Fibroblast of villous mesenchyme (primary cell): ENCODE measurements at places on chromosomes 16 and 17. TPM values are rescaled to one million over a fixed set of nuclear protein-coding genes. Genes with fewer than 3 reads are reported as not detected.

PSME3IP1 gene
- 59.3 and 71.2 TPM in 2 replicates for total RNA-seq

GRCh38 chr16:67679935-67680897 is 13.6 kb downstream of the C16orf86 start:
- DNase-seq: no peak

DNA sequence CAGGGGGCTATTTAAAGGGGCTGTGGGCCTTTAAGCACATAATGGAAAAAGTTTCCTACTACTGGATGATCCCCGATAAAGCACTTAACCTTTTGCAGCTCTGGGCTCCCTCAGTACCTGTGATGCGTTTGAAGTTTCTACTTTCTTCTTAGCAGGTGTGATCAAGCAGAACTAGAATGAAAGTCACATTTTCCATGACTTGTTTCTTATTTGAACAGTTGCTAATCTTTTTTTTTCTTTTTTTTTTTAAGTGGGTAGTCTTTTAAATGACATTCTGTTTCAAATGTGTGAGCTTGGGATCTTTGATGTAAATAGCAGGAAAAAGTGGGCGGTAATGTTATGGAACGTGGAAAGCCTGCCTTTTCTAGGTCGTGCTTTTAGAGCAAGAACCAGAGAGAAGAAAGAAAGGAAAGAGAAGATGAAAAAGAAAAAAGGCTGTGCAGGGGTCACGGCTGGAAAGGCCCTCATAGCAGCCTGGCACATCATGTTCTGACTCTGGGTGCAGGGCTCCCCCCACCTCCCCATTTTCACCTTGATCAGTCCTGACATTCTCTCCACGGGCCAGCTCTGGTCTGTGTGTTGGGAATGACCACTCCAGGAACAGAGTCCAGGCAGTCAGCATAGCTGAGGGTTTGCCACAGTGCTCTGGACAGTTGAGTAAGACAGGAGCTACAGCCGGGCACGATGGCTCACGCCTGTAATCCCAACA is 150.6 kb downstream of the CLEC16A start:
- no peak for DNase-seq

GRCh38 chr17:7176107-7176840 is 2.9 kb downstream of the ASGR1 start:
- no peak for DNase-seq

- DNase-seq: no peak
Observed at GRCh38 chr16:80233097-80233835, 307.5 kb upstream of the DYNLRB2 start.

RPL38 gene
- 649 and 860 TPM in 2 replicates for total RNA-seq

GRCh38 chr17:57939797-57940196 is 15.4 kb downstream of the CUEDC1 start:
- no peak for DNase-seq

GRCh38 chr17:45104907-45105624 is 27.2 kb downstream of the PLCD3 start:
- DNase-seq: no peak

- peak; percentile 36 for DNase-seq
Observed at GRCh38 chr17:74408262-74408661, 23.6 kb upstream of the GPRC5C start.

- DNase-seq: no peak
Observed at GRCh38 chr17:44935116-44935515, 12.5 kb downstream of the KIF18B start.

GRCh38 chr16:3057181-3058138 is 8.0 kb upstream of the IL32 start:
- DNase-seq: no peak

GRCh38 chr17:66542129-66542966 is 239.9 kb downstream of the PRKCA start:
- peak; percentile 93 for DNase-seq

- no peak for DNase-seq
Observed at GRCh38 chr16:89961920-89962319, 13.4 kb downstream of the DEF8 start.

MYH13 gene
- not detected in 2 replicates for total RNA-seq

PITPNM3 gene
- total RNA-seq: under 0.01 and 0.64 TPM in 2 replicates

CFAP52 gene
- total RNA-seq: 0.43 TPM in 1 of 2 replicates, not detected in the other

DNA sequence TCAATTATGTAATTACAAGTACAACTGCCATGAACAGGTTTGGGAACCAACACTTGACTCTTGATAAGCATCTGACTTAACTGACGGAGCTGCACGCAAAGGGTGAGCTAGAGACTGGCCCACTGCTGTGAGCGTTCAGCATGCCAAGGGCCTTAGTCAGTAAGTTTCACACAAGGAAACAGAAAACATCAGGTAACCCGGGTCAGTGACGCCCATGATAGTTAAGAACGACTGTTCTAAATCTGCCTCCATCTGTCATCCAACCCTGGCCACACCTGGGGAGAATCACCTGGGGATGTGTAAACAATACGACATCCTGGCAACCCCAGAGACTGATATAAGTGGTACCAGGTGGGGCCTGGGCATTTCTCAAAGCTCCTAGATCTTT is 12.3 kb downstream of the SMIM5 start:
- DNase-seq: peak; percentile 25

- DNase-seq: no peak
Observed at GRCh38 chr16:28105954-28106353, 42.4 kb upstream of the GSG1L start.

GDPD3 gene
- 0.32 and 0.43 TPM in 2 replicates for total RNA-seq

DNA sequence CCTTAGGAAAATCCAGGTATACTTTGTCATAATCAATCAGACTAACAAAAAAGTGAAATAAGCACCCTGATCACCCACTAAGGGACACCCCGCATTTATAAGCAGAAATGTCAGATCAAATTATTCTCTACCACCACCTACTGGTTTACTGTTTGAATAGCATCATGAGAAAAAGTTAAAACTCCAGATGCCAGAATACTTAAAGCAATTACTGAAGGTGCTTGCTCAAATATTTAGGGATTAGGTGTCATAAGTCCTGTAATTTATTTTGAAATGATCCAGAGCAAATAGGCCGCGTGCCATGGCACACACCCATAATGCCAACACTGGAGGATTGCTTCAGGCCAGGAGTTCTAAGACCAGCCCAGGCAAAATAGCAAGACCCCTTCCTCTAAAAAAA is 2.3 kb downstream of the TOP2A start:
- DNase-seq: peak; percentile 70

SALL1 gene
- 3.5 and 4.5 TPM in 2 replicates for total RNA-seq

DNA sequence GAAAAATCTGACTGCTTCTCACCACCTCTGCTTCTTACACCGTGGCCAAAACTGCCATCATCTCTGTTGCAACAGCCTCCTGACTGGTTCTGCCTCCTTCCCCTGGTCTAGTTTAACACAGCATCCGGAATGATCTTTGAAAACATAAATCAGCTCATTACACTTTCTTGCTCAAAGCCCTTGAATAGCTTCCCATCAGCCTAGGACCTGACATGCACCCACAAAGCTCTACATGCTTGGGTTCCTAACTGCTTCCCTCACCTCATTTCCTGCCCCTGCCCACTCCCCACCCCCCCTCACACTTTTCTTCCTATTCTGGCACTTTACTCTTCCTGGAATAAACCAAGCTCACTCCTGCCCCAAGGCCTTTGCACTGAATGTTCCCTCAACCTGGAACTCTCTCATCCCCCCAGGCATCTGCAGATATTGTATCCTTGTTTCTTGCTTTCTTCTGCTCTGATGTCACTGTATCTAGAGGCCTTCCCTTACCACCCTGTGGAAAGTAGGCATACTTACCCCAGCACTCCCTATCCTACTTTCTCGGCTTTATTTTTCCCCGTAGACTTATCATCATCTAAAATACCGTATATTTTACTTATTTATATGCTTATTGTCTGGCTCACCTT is 112.4 kb downstream of the FTO start:
- DNase-seq: peak; percentile 56

RPH3AL gene
- total RNA-seq: 1.3 and 1.6 TPM in 2 replicates

DNA sequence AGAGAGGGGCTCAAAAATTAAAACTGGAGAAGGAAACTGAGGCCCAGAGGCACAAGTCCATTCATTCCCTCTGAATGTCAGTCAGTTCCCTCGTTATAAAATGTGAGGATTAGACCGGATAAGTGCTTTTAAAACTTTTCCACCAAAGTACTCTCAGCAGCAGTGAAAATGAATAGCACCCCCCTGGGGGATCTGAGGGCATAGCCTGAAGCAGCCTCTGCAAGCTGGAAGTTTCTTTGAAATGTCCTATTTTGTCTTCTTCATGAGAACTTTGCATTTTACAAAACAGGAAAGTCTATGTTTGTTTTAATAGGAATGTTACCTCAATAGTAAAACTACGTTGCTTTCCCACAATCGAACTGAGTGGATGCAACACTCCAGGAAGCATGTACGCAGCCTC is 273.0 kb downstream of the CEP112 start:
- no peak for DNase-seq

TELO2 gene
- 21.6 and 22.2 TPM in 2 replicates for total RNA-seq

DNA sequence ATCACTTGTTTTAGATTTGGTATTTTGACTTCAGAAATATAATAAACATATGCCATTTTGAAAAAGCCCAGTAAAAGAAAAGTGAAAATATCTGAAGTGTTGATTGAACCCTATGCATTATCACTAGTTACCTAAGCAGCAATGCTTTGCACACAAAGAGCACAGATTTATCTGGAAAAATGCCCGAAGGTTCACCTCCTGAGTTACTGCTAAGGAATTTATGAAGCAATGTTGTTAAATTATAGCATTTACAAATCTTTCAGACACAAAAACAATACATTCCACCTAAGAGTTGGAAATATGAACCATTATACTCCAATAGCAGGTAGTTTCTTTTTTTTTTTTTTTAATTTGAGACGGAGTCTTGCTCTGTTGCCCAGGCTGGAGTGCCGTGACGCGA is 38.9 kb upstream of the GHDC start:
- peak; percentile 55 for DNase-seq

DNA sequence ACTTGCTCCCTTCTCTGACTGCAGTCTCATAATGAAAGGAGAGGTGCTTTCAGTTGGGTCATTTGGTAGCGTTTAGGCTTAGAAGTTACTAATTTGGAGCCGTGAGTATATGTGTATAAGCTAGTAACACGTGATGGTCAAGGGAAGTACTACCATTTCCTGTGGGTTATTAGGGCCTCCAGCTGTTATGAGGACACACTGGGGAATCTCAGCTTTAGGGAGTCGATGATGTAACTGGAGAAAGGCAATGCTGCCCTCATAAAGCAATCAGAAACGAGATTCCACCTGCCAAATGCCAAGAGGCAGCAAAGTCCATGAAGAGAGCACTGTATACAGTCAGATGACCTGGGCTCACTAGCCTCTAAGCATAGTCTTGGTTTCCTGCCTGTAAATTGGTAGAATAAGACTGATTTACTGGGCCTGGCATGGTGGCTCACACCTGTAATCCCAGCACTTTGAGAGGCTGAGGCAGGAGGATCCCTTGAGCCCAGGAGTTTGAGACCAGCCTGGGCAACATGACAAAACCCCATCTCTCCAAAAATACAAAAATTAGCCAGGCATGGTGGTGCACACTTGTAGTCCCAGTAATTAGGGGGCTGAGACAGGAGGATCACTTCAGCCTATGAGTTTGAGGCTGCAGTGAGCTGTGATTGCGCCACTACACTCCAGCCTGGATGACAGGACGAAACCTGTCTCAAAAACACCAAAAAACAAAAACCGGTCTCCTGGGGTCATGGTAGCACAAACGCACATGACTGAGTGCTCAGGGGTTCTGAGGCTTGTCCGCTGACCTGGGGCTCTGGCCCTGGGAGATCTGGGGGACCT is 53.0 kb downstream of the SF3B3 start:
- peak; percentile 98 for DNase-seq

DNA sequence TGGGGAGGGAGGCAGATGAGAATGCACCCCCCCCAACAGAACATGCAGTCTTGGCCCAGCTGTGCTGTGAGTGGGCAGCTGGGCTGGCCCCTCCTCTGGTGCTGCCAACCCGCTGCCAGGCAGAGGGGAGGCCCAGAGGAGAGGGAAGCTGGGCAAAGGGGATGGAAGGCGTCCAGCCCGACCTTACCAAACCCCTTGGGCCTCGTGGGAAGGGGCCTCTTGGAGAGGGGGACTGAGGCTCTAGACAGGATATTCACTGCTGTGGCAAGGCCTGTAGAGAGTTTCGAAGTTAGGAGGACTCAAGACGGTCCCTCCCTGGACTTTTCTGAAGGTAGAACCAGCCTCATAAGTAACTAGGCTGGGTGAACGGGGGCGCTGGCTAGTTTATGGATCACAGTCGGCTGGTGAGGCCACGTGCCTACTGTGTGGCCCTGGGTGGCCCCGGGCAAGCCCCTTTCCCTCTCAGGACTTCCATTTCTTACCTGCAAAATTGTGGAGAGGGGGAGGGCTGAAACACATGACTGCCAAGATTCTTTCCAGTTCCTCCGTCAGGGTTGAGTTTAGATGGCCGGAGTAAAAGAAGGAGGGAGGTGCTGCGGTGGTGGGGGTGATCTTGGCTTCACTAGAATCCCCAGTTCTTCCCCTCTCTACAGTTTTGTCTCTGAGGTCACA is 857 bp upstream of the STAT5A start:
- no peak for DNase-seq

TP53TG3D gene
- 0.43 and 1.3 TPM in 2 replicates for total RNA-seq

TBC1D3D gene
- under 0.01 TPM in 1 of 2 replicates, not detected in the other for total RNA-seq

C16orf46 gene
- 0.86 and 0.97 TPM in 2 replicates for total RNA-seq

DNA sequence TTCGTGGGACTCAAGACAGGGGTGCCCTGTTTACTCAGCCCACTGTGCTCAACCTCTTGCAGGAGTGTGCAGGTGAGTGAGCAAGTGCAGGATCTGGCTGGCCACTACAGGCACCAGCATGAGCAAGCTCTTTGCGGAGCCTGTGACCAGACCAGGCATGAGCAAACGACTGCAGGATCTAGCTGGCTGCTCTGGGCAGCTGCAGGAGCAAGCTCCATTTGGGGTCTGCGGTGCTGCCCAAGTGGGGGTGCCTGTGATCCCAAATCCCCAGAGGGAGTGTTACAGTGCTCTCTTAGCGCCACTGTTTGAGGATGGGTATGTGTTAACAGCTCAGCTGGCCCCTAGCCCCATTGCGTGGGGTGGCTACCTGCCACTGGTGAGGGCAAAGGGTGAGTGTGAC is 2.4 kb downstream of the USP6 start:
- no peak for DNase-seq

GRCh38 chr16:1777375-1778199 is 4.7 kb upstream of the MRPS34 start:
- DNase-seq: no peak

GRCh38 chr17:61397086-61397842 is 2.4 kb upstream of the TBX2 start:
- DNase-seq: peak; percentile 66

GRCh38 chr16:64711596-64711995 is 410.3 kb downstream of the CDH11 start:
- DNase-seq: no peak

- no peak for DNase-seq
Observed at GRCh38 chr16:54817432-54817831, 113.2 kb upstream of the IRX5 start.

DNA sequence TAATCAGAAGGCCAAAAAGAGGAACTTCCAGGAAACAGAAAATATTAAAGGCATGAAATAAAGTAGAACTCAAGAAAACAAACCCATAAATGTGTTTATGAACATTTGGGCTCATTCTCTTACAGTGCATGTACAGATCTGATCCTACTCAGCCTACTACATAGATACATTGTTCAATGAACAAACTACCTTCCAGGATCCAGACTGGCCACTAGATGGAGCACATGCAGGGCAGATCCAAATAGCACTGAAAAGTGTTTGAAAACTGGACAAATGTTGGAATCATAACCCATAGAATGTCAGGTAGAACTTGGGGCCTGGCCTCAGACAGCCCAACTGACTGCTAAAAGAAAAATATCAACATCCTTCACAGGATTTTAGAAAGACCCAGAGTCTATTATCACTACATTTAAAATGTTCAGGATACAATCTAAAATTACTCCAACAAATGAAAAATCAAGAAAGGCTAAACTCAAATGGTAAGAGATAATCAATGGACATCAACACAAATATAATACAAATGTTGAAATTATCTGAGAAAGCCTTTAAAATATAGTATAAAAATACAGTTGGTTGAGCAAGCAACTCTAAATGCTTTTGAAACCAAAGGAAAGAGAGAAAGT is 122.4 kb upstream of the NUDT7 start:
- DNase-seq: peak; percentile 51

TP53TG3 gene
- total RNA-seq: 0.32 TPM in 1 of 2 replicates, not detected in the other

MYCBPAP gene
- total RNA-seq: 0.64 and 0.86 TPM in 2 replicates
